Activated CD4-positive, alpha-beta memory T cell treated with anti-CD3 and anti-CD28 coated beads, Interleukin-2, amount 10 ng/mL, durations not matched to agents 7 days and 5 days (primary cell): ENCODE measurements at places on chromosomes 5 and 9. TPM values are rescaled to one million over a fixed set of nuclear protein-coding genes. Genes with fewer than 3 reads are reported as not detected.

- no peaks in the 10 kb centered on the region for H3K27me3 ChIP-seq
- H3K4me3 ChIP-seq, result no peak overlapping the region
- peaks cover 46% of the 10 kb centered on the region for H3K36me3 ChIP-seq
- no peak for DNase-seq
These were observed 34.4 kb downstream of the RAD50 start for GRCh38 chr5:132591145-132591544.

- H3K4me3 ChIP-seq, result peak overlapping the region; percentile 90
- H3K27me3 ChIP-seq, result no peaks in the 10 kb centered on the region
- DNase-seq, result no peak
- H3K4me1 ChIP-seq, result peaks cover 56% of the 10 kb centered on the region
- peaks cover 28% of the 10 kb centered on the region for H3K36me3 ChIP-seq
These were observed 1.2 kb downstream of the FNBP1 start for GRCh38 chr9:130041648-130042405.

DNA sequence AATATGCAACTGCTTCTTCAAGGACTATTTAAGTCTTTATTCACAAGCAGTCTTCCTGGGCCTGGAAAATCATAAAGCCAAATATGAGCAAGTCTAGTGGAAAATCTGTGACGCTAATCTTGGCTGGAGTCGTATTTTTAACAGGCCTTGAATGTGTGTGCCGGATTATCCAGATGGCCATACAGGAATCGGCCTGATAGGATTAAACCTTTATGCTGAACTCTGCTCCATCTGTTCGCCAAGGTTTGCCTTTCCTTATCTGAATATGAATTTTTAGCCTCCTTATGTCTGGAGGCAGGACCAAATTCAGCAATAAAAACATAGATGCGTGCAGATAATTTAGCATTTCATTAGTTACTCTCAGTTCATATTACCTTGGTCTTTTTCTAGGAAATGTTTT, 294.5 kb downstream of the EBF1 start:
- no peak overlapping the region for H3K4me3 ChIP-seq
- no peak for DNase-seq
- H3K36me3 ChIP-seq, result no peaks in the 10 kb centered on the region
- H3K27me3 ChIP-seq, result peaks cover 14% of the 10 kb centered on the region

The SMIM15 gene
- 50.9 TPM for total RNA-seq
